Stimulated activated CD4-positive, alpha-beta T cell treated with anti-CD3 and anti-CD28 coated beads, Interleukin-2, amount 100 ng/mL, for 48 hours (primary cell): ENCODE measurements at places on chromosomes 7 and 10.

DNA sequence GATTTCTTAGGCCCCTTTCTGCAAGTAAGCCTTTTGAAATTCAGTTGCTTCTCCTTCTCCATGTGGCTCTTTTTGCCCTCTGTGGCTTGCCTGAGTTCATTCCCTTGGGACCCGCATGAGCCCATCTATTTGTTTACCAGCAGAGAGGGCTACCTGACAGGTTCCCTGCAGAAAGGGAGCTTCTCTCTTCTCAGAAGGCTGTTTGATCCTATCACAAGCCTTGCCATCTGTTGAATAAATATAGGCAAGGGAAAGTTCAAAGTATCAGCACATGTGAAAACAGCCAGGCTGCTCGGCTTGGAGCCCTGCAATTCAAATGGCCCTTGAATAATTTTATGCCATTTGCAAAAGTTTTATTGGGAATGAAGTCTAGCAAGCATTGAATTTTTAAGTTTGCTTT lies 720.2 kb upstream of the FZD8 start:
- no peak for DNase-seq

- no peak for DNase-seq
Observed at GRCh38 chr7:142583446-142583845, 165.8 kb upstream of the PRSS1 start.

GRCh38 chr10:29849126-29849833 lies 210.1 kb downstream of the JCAD start:
- no peak for DNase-seq

DNA sequence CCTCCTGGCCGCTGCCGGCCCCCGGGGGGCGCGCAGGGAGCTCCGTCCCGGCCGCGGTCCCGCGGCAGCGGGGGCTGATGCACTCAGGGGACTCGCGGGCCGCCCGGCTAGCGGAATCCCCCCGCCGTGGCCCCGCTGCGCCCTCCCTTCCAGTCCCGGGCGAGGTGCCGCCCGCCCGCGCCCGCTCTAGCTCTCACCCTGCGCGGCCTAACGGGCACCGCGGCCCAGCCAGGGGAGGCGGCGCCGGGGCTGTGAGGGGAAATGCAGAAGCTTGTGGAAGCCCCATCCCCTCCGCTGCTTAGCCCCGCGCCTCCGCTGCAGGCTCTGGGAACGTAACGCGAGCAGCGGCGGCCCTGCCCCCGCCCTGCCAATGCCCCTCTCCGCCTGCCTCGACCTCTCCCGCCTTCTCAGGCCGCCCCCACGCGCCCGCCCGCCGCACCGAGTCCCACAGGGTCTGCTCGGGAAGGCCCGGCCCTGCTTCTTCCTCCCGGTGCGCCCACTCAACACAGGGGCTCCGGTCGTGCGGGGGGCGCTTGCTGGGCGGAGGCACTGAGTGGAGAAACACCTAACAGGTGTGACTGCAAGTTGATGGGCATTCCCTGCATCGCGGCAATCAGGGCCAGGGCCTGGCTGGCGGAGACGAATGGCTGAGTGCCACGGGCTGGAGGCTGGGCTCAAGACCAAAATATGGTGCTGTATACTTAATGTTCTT lies 384 bp upstream of the TMEM229A start:
- DNase-seq = no peak

- DNase-seq = no peak
Observed at GRCh38 chr7:134995239-134996096, 9.2 kb downstream of the AGBL3 start.

DNA sequence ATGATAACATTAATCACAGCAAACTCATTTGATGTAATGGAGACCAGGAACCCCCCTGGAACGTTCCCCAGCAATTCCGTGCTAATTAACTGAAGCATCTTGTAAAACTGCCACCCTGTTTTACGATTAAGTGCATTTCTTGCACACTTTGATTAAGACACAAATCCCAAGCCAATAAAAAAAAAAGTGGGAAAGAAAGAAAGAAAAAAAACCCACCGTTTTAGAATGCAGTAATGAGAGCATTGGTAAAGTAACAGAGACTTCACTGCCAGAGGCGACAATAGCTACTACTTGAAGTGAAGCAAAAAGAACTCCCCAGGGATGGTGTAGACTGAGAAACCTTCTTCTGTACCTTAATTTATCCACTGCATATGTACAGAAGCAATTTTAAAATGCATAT lies 616.1 kb downstream of the PTPRN2 start:
- no peak for DNase-seq

DNA sequence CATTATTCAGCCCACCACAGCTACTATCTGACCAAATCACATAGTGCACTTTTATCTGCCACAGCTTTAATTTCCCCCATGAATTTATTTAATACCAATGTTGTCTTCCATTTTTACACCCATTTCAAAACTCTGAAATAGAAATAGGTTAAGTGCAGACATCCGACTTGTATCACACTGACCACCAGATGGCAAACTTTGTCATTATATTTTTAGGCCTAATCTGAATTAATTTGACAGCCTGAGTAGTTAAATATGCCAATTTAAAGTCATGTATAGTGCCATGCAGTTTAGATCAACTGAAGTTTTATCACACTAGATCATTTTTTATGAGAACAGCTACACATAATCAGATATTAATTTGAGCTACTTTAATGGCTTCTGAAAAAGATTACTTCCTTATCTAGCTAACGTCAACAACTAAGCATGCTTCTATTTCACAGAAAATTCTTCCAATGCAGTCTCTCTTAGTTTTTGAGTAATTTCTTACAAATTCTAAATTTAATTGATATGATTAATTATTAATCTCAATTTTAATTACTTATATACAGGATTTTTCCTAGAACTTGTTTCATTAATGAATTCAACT lies 566.4 kb downstream of the GFRA1 start:
- DNase-seq = no peak
